DMS153 (cell line): ENCODE measurements at places on chromosomes 5 and 9.

DNA sequence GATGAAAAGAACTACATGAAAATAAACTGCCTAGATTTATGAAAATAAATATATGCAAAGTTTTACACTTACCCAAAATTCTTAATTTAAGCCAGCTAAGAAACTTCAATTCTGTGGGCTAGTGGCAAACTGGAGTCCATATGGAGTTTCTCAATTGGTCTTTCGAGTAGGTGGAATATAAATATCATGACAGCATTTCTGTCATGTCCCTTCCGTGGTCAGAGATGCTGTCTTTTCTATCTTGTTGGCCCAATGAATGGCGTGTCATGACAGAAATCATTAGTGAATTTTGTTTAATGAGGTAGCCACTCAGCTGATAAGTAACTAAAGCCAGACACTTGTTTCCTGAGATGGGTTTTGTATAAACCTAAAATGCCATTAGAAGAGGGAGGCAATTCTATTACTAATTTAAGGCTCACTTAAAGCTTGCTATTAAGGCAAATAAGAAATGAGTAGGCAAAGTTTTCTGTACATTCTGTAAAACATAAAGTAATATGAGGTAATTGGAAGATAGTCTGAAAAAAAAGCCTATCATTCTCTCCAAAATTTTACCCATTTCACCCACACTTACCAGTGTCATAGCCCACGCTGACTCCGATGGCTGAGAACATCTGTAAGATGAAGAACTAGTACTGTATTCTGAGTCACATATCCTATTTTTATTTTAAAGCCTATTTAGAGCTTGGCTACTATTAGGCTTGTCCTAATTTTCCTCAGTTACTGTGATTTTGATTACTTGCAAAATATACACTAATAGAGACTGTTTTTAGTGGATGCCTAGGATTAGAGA, 419.3 kb upstream of the MEF2C start:
- no peak for DNase-seq

DNA sequence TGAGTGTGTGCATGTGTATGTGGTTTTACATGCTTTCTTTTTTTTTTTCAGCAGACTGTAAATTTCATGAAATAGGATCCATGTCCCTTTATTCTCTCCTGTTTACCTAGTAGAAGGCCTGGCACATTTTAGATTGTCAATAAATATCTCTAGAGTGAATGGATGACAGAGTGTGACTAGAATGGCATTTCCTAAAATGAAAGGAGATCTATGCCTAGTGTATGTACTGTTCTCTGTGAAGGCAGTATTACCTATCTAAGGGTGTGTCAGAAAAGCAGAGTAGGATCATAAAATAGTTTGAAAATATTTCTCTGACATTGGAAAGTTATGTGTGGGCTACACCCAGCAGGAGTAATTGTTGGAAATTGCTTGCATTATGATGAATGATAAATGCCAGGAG, 1876.0 kb upstream of the C9orf72 start:
- DNase-seq: peak; percentile 80

DNA sequence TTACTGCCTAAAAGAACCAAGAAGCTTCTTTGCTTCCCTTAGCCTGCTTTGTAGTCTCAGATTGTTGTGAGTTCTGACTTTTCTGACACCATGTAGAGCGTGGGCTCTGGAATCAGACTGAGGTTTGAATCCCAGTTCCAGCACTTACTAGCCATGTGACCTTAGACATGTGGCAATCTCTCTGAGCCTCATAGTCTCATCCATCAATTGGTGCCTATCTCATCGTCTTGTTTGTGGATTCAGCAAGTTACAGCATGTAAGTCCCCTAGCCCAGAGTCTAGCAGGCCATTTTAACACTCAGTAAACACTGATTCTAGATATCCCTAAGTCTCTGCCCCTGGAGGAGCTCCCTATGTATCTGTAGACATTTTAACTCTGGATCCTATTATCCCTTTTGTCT, 94.7 kb downstream of the ANGPTL2 start:
- no peak for DNase-seq

GRCh38 chr9:98491828-98492227, 216.9 kb downstream of the GABBR2 start:
- DNase-seq: no peak

GRCh38 chr5:16179511-16179935, at the start of gene MARCHF11:
MARCHF11 (minus strand) TSS chr5:16179791; CDS start chr5:16179575, 216 bp downstream.
- DNase-seq: peak; percentile 63

- no peak for DNase-seq
Measured at GRCh38 chr5:16554110-16554509, 62.7 kb downstream of the RETREG1 start.

DNA sequence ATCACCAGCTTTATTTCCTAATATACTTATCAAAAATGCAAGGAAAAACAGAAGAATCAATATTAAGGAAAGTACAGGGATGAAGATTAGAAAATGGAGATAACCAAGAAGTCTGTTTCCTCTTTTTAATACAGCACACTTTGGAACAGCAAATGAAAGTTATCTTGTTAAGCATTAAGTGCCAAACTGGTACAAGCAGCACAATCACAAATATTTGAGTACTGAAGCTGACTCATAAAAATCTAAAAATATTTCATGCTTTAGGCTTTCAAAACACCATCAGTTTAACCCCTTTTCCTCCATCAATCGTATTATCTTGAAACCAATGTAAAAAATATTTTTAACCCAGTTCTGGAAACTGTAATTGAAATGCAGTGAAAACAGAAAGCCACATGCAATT, 2.7 kb downstream of the FBXW11 start:
- no peak for DNase-seq

- no peak for DNase-seq
Measured at GRCh38 chr9:131259916-131260597, 16.3 kb downstream of the FAM78A start.

DNA sequence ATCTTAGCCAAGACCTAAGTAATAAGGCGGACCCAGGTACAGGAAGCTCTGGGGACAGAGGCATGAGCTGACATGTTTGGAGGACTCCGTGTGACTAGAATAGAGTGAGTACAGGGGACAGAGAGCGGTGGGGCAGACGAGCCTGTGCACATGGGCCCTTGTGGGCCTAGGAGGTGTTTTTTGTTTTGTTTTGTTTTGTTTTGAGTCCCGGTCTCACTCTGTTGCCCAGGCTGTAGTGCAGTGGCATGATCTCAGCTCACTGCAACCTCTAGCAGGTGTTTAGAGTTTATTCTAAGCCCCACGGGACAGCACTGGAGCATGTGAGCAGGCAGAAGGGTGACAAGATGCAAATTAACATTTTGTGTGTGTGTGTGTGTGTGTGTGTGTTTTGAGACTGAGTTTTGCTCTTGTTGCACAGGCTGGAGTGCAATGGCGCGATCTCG, 3.1 kb upstream of the EEIG1 start:
- DNase-seq: no peak

- no peak for DNase-seq
Measured at GRCh38 chr5:75847561-75848021, 130.4 kb upstream of the POC5 start.

GRCh38 chr5:14086261-14086660, 56.9 kb upstream of the TRIO start:
- no peak for DNase-seq

GRCh38 chr5:35665096-35665495, 47.4 kb downstream of the SPEF2 start:
- DNase-seq: no peak

DNA sequence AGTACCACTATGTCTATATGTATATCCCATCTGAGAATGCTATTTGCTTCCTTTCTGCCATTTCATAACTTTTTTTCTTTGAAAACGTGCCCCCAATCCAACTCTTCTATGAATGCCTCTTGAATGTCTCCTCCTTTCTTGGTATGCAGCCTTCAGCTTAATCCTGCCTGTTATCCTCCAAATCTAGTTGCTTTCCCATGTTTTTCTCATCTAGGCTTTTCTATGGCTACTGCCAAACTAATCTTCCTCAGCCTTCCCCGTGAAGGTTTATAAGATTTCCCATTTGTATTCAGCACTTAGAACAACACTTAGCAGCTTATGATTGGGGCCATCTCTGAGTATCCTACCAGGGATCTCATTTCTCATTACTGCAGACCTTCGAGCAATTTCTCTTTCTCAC, 2.5 kb downstream of the TGFBR1 start:
- no peak for DNase-seq

DNA sequence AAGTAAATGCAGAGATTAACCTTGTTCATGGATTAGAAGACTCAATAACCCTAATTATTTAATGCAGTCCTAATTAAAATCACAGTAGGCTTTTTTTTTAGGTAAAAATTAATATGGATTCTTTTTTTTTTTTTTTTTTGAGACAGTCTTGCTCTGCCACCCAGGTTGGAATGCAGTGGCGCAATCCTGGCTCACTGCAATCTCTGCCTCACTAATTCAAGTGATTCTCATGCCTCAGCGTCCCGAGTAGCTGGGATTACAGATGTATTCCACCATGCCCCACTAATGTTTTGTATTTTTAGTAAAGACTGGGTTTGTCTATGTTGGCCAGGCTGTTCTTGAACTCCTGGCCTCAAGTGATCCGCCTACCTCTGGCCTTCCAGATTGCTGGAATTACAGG, 40.6 kb downstream of the DENND4C start:
- no peak for DNase-seq

DNA sequence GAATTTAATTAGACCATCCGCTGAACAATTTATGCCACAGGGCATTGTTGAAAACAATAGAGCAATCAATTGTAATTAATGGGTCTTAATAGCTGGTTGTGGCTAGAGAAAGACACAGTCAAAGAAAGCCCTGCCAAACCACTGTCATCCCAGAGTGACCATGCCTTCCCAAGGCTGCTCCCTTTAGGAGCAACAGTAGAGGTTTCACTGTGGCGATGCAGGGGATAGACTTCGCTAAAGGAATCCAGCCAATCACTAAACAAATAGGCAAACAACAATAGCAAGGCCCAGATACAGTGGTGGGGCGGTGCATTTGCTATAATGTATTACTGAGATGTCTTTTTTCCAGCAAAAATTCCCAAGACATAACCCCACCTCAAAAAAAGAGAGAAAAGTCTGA, 87.8 kb upstream of the SLC27A6 start:
- DNase-seq: no peak

DNA sequence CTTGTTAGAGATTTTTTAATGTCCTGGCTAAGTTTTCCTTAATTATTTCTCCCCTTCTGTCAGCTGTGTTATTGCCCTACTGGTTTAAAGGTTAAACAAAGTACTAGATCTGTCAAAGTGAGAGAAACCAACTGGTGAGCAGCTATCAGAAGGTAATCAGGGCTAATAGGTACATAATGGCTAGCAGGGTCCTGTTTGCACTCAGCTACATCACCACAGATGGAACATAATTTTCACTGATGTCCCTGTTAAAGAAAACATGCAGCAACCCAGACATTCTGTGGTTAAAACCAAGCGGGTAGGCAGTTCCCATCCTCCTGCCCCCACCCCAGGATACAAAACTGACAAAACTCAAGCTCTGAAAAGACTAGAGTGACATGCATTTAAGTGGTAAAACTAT, 473.9 kb downstream of the NR2F1-AS1 start:
- DNase-seq: no peak

GRCh38 chr9:128481561-128481960, 23.0 kb upstream of the GLE1 start:
- DNase-seq: no peak

DNA sequence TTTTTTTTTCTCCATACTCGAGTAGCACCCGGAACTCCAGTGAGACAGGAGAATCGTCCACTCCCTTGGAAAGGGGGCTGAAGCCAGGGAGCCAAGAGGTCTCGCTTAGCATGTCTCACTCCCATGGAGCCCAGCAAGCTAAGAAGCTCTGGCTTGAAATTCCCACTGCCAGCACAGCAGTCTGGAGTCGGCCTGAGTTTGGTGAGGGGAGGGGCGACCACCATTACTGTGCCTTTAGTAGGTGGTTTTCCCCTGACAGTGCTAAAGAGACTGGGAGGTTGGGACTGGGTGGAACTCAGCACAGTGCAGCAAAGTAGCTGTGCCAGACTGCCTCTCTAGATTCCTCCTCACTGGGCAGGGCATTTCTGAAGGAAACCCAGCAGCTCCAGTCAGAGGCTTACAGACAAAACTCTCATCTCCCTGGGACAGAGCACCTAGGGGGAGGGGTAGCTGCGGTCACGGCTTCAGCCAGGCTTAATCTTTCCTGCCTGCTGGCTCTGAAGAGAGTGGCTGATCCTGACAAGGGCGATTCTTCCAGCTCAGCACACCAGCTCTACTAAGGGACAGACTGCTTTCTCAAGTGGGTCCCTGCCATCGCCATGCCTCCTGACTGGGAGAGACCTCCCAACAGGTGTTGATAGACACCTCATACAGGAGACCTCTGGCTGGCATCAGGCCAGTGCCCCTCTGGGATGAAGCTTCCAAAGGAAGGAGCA, 414.5 kb upstream of the ZNF608 start:
- no peak for DNase-seq

GRCh38 chr5:107372723-107373450, 297.9 kb downstream of the EFNA5 start:
- DNase-seq: no peak

DNA sequence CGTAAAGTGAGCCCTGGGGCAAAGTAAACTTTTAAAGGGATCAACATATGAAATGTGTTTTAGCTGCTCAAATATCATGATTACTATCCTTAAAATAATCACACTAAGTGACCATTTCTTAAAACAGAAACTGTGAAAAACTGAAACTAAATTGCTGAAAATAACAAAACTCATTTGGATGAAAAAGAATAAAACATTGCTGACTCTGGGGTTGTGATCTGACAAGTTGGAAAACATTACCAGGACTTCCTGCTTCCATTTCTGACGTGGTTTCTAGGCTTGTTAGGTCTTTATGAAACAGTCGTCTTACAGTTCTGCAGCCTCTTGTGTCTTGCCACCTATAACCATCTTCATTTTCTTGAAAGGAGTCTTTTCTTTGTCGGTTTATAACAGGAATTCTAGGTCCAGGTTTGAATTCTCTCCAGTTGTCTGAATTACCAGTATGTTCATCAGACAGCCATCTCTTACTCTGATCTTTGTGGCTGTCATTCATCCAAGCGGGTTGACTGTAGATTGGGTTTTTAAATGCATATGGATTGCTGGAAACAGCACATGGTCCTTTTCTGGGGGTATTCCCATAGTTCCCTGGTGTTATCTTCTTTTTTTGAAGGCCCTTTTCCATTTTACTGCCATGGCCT, 1.7 kb downstream of the TUT7 start:
- DNase-seq: no peak

- DNase-seq: no peak
Measured at GRCh38 chr5:17425385-17426070, 72.5 kb upstream of the TAF11L2 start.

- DNase-seq: peak; percentile 52
Measured at GRCh38 chr9:124769549-124770358, 1.4 kb downstream of the NR6A1 start.

- peak; percentile 57 for DNase-seq
Measured at GRCh38 chr9:83334320-83334719, 203.9 kb downstream of the FRMD3 start.

GRCh38 chr9:129761293-129761900, 8.6 kb upstream of the PTGES start:
- DNase-seq: no peak

- DNase-seq: peak; percentile 4
Measured at GRCh38 chr9:84567805-84568204, 101.7 kb upstream of the NTRK2 start.
